AG04449 (cell line): ENCODE measurements at places on chromosomes 12 and 14.

DNA sequence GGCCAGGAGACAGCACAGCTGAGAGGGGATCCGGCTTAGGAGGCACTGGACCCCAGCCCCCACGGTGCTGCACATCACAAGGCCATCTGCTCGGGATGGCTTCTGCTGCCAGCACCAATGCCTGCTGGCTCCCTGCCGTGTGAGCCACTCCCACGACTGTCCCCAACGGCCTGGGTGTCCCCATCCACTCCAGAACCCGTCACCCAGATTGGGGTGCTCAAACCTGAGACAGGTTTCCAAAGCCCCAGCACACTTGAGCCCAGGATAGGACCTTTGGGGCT is 102.4 kb downstream of the RFLNA start:
- DNase-seq: no peak

- DNase-seq: no peak
Measured at GRCh38 chr14:89379891-89380820, 36.9 kb downstream of the FOXN3 start.

DNA sequence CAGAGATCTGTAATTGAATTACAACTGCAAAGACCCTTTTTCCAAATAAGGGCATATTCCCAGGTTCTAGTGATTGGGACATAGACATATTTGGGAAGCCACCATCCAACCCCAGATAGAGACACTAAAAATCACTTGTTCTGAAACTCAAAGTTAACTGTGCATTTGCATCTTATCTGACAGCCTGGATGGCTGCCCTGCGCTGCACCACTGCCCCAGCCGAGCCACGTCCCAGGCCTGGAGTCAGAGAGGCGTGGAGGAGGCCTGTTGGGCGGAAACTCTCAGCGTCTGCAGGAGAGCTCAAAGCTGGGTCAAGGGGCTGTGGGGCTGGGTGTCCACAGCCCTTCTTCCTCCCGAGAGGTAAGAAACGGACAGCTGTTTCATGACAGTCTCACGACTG is 124.4 kb downstream of the RIMBP2 start:
- DNase-seq: no peak

DNA sequence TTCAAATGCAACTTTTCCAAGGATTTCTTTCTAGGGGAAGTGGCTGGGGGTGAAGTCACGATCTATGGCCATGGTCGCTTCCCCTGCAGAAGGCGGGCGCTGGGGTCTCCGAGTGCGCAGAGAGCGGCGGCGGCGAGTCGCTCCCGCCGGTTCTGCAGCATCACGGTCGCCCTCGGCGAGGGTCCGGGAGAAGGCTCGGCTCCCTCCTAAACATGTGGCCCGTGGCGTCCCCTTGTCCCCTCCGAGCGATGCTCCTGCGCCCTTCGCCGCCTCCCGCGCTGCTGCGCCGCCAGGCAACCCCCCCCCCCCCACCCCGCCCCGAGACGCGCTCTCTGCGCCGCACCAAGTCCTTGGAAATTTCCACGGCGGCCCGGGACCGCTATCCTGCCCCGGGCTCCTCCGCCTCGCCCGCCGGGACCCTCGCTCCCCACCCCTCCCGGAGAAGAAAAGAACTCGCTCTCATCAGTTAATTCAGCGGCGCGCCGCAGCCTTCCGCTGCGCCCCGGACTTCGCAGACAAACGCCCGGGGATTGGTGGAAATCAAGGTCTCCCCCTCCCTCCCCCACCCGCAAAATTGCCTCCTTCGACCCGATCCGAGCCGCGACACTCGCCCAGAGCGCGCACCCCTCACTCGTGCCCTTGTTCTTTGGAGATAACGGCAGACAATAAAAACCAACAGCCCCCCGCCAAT is at the start of gene ST8SIA1:
Gene ST8SIA1 (minus strand): TSS at position 298 of the 691 bp plus-strand sequence. CDS start 475 bp downstream, outside the sequence.
- no peak for DNase-seq

- no peak for DNase-seq
Measured at GRCh38 chr12:68769941-68770340, 24.0 kb downstream of the SLC35E3 start.

DNA sequence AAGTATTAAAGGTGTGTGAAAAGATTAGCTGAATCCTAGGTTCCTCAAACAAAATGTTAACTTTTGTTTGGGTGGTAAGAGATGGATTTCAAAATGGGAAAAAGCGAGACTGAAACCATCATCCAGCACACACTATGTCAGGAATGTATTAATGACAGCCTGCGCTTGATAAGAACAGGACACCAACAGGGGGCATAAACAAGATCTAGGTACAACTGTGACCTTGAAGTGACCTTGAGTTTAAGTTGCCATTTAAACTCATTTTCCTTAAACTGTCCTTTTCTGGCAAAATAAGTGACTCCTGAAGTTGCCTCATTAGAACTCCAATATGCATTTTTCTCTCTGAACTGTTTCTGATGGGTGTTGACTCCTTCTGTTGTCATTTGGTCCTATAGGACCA is 17.1 kb downstream of the PRKCH start:
- DNase-seq: no peak

- no peak for DNase-seq
Measured at GRCh38 chr12:65998536-65999530, 131.7 kb downstream of the LLPH start.

DNA sequence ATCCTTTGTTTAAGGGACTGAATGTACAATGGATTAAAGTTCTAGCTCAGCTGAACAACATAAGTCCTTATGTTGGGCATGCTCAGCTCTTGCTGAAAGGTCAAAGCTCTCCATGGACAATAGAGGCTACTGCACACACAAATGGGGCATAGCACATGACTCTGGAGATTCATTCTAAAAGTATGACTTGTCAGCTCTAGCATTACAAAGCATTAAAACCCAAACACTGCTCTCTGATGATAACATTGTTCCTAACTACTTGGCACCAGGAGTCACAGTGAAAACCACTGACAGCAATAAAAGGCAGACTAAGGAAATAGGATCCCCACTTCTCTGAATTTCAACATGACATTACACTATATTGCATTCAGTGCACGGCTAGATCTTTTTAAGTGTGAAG is 21.9 kb upstream of the FSCB start:
- no peak for DNase-seq

DNA sequence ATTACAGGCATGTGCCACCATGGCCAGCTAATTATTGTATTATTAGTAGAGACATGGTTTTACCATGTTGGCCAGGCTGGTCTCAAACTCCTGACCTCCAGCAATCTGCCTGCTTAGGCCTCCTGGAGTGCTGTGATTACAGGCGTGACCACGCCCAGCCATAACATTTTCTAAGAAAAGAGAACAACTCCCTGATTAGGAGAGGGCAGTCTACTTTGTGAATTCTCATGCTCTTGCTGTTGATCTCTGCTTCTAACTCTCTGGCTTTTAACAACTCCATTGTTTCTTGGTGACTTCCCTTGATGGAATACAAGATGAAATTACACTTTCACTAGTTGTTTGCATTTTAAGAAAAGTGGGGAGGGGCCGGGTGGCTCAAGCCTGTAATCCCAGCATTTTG is 33.6 kb downstream of the SSH1 start:
- DNase-seq: no peak

GRCh38 chr12:21607701-21608100 is 3.1 kb upstream of the GYS2 start:
- DNase-seq: no peak

- no peak for DNase-seq
Measured at GRCh38 chr12:31822761-31823160, 93.9 kb upstream of the AMN1 start.

DNA sequence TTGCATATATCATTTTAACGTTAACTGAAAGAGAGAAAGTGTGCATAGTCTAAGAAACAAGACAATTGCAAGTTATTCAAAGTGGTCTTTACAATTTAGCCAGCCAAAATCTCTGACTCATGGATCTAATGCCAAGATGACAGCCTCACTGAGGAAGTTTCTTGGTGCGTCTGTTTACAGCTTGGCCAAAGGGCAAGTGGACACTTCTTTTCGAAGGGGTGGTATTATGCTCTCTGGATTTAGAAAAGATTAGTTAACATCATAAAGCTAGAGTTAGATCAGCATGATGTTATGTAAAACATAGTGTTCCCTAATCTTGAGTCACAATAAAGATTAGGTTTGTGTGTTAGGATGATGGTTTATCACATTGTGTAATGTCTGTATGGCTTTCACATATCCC is 51.5 kb upstream of the SLC2A13 start:
- no peak for DNase-seq

DNA sequence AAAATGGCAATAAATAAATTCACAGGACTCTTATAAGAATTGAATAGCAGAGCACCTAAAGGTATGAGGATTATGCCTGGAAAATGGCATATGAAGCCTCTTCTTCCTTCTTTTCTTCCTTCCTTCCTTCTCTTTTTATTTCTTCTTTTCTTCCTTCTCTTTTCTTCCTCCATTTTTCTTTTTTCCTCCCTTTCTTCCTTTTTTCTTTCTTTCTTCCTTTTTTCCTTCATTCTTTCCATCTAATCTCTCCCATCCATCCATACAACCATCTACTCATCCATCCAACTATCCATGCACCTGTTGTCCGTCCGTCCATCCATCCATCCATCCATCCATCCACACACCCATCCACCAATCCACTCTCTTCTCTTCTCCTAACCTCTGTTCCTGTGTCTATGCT is 173.8 kb downstream of the TBX5 start:
- no peak for DNase-seq

DNA sequence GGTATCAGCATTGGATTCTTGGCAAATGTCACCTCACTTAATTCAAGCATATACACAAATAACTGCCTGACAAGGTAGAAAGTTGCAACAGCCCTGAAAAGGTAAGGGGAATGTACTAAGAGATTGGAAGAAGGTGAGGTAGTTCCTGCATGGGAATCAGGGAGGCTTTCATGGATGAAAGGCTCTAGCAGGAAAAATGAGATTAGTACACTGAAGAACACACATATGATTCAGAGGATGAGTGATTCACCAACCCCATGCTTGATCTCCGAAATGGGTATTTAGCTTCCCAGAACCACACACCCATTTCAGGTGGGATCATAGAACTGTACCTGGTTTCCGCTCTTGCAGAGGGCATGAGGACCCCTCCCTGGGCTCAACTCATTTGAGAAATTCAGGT is 65.8 kb downstream of the PAH start:
- no peak for DNase-seq

GRCh38 chr12:66627988-66628317 is 50.9 kb downstream of the GRIP1 start:
- no peak for DNase-seq

DNA sequence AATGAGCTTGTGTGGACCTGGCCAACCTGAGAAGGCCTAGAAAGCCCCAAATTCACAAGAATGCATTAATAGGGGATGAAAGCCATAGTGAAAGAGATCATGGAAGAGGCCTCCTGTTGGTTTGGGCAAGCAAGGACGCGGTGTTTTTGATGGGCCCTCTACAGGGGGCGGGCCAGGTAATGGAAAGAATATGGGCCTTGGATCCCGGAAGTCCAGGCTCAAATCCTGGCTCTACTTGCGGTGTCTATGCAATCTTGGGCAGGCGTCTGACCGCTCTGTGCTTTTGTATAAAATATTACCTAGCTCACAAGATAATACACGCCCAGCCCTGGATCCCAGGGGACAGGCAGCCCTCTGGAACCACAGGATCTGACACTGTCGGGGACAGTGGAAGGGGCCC is 41.1 kb upstream of the CLMN start:
- DNase-seq: no peak

DNA sequence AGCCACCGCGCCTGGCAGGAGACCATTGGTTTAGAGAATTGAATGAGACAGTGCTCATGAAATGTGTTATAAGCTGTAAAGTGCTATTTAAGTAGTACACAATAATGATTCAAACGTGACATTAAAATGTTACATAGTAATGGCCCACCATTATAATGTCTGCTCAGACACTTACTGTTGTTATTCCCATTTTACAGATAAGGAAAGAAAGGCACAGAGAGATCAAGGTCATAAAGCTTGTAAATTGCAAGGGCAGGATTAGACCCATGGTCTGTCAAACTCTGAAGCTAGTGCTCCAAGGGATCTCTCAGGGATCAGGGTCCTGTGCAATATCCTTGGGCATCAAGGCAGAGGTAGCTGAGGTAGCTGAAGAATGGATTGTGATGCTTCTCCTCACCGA is 6.2 kb downstream of the ACSM4 start:
- DNase-seq: no peak

- DNase-seq: no peak
Measured at GRCh38 chr12:97481428-97481827, 18.8 kb downstream of the RMST start.

DNA sequence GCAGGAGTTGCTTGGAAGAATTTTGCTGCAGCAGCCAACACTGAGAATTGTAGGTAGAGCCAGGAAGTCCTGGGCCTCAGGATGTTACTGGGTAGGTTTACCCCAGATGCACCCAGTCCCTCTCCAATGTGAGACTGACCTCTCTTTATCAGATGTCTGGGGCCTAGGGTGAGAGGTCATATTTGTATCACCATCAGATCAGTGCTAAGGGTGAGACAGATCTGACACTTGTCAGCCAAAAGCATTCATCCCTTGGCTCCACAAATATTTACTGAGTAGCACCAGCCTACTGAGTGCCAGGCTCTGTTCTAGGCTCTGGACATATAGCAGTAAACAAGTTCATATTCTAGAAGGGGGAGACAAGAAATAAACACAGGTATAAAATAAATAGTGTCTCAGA is 4.3 kb downstream of the TROAP start:
- DNase-seq: no peak

DNA sequence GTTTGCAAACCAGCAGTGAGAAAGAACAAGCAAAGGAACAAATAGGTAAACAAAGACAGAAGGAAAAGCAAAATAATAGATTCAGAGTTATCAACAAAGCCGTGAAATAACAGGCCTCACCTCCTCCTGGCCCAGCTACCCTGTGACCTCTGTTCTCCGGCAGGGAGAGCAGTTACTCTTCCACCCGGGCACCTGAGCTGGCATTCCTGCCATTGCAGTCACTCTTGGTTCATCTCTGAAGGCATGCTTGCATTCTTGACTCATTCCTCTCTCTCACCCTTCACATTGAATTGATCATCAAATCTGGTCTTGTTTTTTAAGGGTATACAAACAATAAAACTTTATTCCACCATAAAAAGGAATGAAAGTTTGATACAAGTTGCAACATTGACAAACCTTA is 95.1 kb downstream of the TTC8 start:
- no peak for DNase-seq

DNA sequence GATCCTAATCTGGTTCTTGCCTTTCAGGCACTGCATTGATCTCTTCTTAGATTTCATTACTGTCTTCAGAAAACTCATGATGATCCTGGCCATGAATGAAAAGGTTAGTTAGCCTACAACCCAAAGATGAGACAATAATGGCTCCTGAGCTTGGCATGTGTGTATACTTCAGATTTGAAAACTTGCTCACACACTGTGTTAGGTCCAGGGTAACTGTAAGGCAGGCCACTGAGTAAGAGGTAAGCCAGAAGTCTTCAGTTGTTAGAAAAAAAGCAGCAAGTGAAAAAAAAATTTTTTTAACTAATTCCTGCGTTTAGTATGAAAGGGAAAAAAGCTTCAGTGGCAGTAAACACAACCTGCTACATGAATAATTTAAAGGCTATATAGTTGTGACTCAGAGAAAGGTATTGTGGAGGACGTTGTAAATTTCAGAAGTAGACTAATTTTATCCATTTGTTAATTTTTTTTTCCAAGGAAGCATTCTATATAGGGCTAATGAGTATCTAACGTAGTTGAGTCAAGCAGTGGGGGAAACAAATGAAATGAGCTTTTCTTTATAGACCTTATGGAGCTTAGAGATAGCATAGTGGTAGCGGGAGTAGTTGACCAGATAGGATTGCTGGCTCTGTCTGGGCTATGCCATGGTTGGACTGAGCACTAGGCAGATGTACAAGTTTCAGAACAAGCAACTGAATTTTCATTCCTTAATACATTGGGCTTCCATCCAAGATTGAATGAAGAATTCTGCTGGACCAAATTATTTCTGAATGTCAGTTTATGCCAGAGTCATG is 20.5 kb downstream of the TMBIM6 start:
- DNase-seq: no peak

GRCh38 chr12:112352921-112353320 is 29.3 kb downstream of the HECTD4 start:
- DNase-seq: no peak
